Fibroblast of villous mesenchyme (primary cell): ENCODE measurements at places on chromosomes 7 and 10. TPM values are rescaled to one million over a fixed set of nuclear protein-coding genes. Genes with fewer than 3 reads are reported as not detected.

Gene ST7
- 31.5 and 33.8 TPM in 2 replicates for total RNA-seq

DNA sequence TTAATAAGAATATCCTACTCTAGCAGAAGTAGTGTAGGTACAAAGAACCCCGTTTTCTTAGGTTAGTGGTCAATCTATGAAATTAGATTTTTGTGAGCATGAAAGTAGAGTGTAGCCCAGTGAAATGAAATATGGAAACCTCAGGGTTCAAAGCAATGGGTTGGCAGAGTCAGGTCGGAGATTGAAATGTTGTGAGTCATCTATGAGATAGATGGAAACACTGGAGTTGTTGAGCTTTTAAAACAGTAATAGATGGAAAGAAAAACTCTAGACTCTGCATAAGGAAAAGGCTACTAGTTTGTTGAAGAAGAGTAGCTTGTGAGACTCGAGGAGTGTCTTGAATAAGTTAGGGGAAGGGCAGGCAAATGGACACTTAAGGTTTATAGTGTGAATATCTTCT is 251.9 kb downstream of the EXOC4 start:
- DNase-seq, result no peak

DNA sequence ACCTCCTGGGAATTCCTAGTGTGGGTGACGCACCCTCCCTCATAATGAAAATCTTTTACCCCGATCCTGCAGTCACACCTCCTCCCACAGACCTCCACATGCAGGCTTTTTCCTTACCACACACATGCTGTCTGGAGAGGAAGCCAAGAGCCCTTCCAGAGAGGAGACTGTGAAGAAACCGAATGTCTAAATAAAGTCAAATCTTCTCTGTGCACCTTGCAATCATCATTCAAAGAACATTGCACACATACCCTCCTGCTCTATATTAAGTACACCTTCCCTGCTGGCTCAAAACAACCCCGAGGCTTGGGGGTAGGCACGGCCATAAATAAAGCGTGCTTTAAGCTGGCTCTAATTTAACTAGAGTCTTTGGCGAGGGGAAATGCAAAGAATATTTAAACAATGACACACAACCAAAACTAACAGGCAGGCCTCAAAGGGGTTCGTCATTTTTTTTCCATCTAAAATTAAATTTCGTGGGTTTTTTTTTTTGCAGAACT is 34.9 kb downstream of the CALML3 start:
- peak; percentile 70 for DNase-seq

DNA sequence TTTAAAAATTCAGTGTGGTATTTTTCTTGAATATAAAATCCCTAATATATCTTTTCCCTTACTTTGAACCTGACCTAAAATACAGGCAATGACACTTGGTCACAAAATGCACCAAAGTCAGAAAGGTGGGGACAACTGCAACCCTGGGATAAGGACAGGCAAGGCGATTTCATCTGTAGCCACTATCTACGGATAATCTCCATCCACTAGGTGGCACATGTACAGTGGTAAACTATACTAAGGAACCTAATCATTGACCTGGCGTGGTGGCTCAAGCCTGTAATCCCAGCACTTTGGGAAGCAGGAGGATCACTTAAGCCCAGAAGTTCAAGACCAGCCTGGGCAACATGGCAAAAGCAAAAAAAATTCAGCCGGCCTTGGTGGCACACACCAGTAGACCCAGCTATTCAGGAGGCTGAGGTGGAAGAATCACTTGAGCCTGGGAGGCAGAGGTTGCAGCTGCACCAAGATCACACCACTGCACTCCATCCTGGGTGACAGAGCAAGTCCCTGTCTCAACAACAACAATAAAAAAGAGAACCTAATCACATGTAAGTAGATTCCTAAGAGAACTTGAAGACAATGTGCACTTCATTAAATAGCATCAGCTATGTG is 98.9 kb downstream of the KMT2C start:
- DNase-seq, result peak; percentile 57

GRCh38 chr10:21978191-21978862 is 25.2 kb downstream of the DNAJC1 start:
- peak; percentile 34 for DNase-seq

GRCh38 chr10:4319870-4320367 is 506.1 kb upstream of the AKR1E2 start:
- DNase-seq, result no peak

Gene GLI3
- total RNA-seq, result 4.3 and 7.1 TPM in 2 replicates

- no peak for DNase-seq
Observed at GRCh38 chr7:51242007-51242691, 74.5 kb downstream of the COBL start.

Gene WDR86
- total RNA-seq, result 0.32 and 1.3 TPM in 2 replicates

Gene ACTA2
- total RNA-seq, result 2,403 and 2,598 TPM in 2 replicates

DNA sequence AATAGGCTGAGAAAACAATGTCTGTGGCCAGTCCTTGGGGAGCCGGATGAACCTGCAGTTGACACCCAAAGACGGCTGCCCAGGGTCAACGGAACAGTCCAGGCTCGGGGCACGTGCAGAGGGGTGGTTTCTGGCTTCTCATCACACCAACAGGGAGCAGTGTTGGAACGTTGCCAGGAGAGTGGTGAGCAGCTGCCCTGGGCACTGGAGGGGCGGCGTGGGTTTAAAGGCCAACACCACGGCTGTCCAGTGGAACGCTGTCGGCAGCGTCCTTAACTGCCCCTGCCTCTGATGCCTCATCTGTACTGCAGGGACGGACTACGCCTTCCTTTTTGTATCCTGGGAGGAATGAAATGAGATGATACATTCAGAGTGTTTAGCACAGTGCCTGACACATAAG is 19.8 kb downstream of the JCAD start:
- no peak for DNase-seq

Gene STAG3
- total RNA-seq, result under 0.01 and 0.64 TPM in 2 replicates

GRCh38 chr7:143376396-143376795 is 4.7 kb upstream of the ZYX start:
- DNase-seq, result no peak

Gene EVX1
- total RNA-seq, result not detected in 2 replicates

- no peak for DNase-seq
Observed at GRCh38 chr7:8719102-8719501, 285.7 kb downstream of the NXPH1 start.

DNA sequence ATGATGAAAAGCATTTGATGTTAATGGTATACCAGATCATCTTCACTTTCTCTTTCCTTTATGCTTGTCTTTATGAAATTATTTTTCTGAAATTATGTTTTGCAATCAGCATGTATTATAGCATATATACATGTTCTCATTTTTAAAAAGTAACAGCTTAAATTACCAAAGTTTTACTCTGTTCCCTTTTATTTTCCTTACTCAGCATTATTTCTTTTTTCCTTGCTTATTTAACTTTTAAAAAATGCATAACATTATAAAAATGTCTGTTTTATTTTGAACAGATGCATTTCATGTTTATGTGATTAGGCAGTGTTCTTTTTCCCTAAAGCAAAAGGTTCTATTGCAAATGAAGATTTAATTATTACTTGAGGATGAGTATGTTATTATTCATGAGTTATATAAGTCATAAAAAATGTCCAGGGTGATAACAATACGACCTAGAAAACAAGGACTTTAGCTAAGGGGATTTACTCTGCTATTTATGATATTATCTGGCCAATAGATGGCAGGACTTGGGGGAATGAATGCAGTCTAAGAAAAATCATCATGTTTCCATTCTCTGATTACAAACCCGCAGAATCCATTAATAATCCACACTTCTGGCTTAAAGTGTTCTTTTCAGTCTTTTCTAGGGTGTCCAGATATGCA is 38.5 kb downstream of the CABCOCO1 start:
- DNase-seq, result peak; percentile 62

DNA sequence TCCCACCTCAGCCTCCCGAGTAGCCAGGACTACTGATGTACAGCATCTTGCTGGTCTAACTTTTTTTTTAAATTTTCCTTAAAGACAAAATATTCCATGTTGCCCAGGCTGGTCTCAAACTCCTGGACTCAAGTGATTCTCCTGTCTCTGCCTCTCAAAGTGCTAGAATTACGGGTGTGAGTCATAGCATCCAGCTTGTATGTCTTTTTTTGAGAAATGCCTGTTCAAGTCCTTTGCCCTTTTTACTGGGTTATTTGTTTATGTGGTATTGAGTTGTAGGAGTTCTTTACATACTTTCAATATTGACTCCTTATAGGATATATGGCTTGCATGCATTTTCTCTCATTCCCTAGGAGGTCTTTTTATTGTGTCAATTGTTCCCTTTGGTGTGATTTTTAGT is 486.4 kb downstream of the MAGI2 start:
- DNase-seq, result peak; percentile 49

- DNase-seq, result peak; percentile 10
Observed at GRCh38 chr10:46273506-46274477, 13.0 kb upstream of the ANTXRL start.

DNA sequence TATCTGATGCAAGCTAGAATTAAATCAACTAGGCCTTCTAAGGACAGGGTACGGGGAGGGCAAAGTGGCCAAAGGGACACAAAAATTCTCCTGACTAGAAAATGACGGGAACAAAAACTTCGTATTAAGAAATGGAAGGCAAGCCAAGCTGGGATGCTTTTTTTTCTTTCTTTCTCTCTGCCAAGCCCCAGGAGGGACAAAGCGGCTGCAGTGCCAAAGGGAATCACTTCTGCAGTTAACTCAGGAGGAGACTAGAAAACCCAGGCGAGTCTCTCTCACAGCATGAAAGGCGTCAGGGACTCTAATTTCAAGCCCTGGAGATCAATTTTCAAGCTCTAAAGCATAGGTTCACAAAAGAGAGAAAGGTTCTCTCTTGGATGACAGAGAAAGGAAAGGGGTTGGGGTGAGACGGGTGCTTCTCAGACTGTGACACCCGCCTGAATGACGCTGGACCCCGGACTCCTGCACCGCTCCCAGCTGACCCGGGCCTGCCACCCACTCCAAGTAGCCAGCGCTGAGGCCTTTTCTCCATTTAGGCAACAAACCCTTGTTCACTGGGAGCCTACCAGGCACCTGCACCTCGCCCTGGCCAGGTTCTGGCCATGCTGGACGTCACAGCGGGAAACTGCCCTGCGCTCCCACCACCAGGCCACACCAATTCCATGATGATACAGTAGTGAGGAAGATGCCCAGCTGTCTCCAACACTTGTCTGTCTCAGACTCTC is 56.5 kb downstream of the KIAA1549 start:
- DNase-seq, result no peak

DNA sequence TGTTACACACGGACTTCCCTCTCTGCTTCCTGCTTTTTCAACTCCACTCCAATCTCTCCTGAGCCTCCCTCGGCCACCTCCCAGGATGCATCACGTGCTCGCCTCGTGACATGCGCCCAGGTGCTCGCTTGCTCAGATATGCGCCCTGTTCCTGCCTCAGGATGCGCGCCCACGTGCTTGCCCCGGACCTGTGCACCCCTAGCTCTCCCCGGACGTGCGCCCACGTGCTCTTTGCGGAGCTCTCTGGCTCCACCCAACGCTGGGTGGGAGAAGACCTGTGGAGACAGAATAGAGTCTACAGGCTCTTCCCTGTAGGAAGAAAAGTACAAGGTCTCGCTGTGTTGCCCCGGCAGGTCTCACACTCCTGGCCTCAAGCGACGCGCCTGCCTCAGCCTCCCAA is 23.1 kb downstream of the PARD3 start:
- no peak for DNase-seq

GRCh38 chr10:86579883-86580520 is 58.4 kb upstream of the WAPL start:
- DNase-seq, result no peak

- peak; percentile 96 for DNase-seq
Observed at GRCh38 chr10:119412244-119413092, 130.1 kb downstream of the RGS10 start.

GRCh38 chr10:69842020-69842419 is 40.3 kb downstream of the COL13A1 start:
- no peak for DNase-seq

Gene CYP51A1
- 324 and 431 TPM in 2 replicates for total RNA-seq

DNA sequence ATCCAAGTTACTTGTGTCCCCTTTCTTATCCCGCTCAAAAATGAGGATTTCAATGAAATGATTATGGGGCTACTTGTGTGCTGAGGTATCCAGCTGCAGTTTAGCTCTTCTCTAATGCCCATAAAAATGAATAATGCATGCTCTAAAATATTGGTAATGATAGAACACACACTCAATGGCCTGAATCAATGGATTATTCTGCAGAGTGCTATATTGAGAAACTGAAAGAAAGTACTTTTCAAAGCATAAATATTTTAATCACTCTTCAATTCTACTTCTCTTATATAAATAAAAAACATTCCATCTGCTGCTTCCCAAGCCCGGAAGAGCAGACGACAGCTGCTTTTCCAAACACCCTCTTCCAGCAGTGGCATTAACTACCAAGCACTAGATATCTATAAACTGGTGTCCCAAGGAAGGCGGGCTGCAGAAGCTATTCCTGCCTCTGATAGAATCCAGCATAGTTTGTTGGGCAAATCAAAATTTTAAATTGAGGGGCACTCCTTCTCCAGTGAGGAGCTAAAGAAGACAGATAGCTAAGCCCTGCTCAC is 284.9 kb upstream of the AOAH start:
- DNase-seq, result no peak

DNA sequence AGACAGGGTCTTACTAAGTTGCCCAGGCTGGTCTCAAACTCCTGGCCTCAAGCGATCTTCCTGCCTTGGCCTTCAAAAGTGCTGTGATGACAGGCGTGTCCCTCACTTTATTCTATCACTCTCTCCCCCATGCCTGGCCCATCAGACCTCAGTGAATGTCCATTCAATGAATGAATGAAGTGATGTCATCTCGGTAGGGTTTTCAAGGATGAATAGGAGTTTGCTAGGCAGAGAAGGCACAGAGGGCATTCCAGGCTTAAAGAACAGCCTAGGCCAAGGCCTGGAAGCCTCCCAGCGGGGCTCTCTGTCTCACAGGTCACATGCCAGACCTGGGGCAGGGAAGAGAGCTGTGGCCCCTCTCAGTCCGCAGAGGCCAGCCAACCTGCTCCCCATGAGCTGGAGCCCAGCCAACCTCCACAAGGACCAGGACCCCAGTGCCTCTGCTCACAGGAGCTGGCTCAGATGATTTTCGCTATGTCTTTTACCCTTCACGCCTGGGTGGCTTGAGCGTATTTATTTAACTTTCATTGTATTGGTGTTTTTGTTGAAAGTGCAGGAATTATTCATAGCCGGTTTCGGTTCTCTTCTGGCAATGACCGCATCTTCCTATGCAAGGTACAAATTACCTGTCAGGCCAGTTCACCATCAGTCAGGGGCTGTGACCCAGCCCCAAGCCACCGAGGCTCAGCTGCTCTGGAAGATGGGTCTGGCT is 11.8 kb upstream of the TNRC18 start:
- no peak for DNase-seq

DNA sequence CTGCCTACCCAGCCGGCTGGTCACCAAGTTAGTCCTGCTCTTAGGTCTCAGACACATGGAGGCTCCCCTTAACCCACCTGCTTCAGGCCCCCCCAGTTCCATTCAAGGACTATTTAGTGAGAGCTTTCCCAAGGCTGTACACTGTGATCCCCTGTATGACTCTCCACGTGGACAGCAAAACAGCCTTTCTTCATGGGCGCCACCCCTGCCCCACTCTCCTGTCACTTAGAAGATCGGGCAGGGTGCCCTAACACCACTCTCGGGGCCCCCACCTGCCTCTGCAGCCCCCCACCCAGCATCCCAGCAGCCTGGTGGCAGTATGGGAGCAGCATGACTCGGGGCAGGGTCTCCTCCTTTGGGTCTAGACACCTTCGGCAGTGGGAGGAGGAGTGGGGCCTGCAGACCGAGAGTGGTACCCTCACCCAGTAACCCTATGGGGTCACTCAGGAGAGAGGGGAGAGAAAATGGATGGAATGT is 116.6 kb downstream of the PTPN20 start:
- DNase-seq, result no peak
